ENCODE measurements at places on chromosomes 1 and 21. TPM values are rescaled to one million over a fixed set of nuclear protein-coding genes. Genes with fewer than 3 reads are reported as not detected.

The MMP23B gene
- total RNA-seq, result 3.2 TPM

The LYPD8 gene
- 0.57 TPM for total RNA-seq

The SPATA46 gene
- not detected for total RNA-seq

The UTS2 gene
- total RNA-seq, result not detected

The PTGER3 gene
- 23.9 TPM for total RNA-seq

The KCNJ15 gene
- total RNA-seq, result 1.2 TPM

The PRMT6 gene
- 13.6 TPM for total RNA-seq

The GPR37L1 gene
- 0.17 TPM for total RNA-seq

The GBP7 gene
- total RNA-seq, result not detected

The FCRL5 gene
- total RNA-seq, result not detected

The CD34 gene
- 70.2 TPM for total RNA-seq

The SYDE2 gene
- 119 TPM for total RNA-seq

The RIPK4 gene
- total RNA-seq, result 0.91 TPM

The TMEM82 gene
- not detected for total RNA-seq

The CTSK gene
- total RNA-seq, result 29.5 TPM

The CENPF gene
- 0.83 TPM for total RNA-seq

The UBE4B gene
- 66.4 TPM for total RNA-seq

The CRYBG2 gene
- 0.42 TPM for total RNA-seq

The ITGB2 gene
- 110 TPM for total RNA-seq

The SPRR3 gene
- 1.6 TPM for total RNA-seq

The UBASH3A gene
- 0.78 TPM for total RNA-seq

The ATG4C gene
- 5.0 TPM for total RNA-seq

The AUNIP gene
- total RNA-seq, result not detected

The BACE2 gene
- 60.6 TPM for total RNA-seq

The VHLL gene
- not detected for total RNA-seq

The KCNAB2 gene
- 12.6 TPM for total RNA-seq

The ANKRD65 gene
- 10.4 TPM for total RNA-seq

The RGS13 gene
- 2.5 TPM for total RNA-seq

The SPATA17 gene
- 0.50 TPM for total RNA-seq

The SPATA21 gene
- not detected for total RNA-seq

The MROH9 gene
- total RNA-seq, result not detected

The PTPN7 gene
- 2.5 TPM for total RNA-seq

The CRABP2 gene
- 6.4 TPM for total RNA-seq

The HOOK1 gene
- under 0.01 TPM for total RNA-seq

The VWA1 gene
- total RNA-seq, result 131 TPM

The GNAI3 gene
- total RNA-seq, result 5.9 TPM

The AMY1C gene
- not detected for total RNA-seq

The COPA gene
- 120 TPM for total RNA-seq

The SPATA45 gene
- total RNA-seq, result not detected

The CLEC20A gene
- not detected for total RNA-seq

The FABP3 gene
- 38.6 TPM for total RNA-seq

The CCDC190 gene
- total RNA-seq, result not detected

The G0S2 gene
- 28.5 TPM for total RNA-seq

The TSPEAR gene
- not detected for total RNA-seq

The TMEM200B gene
- 20.0 TPM for total RNA-seq

The DTL gene
- not detected for total RNA-seq

The S100A3 gene
- total RNA-seq, result not detected

The SETSIP gene
- total RNA-seq, result not detected

The SCYL3 gene
- 10.3 TPM for total RNA-seq

The LRRC3 gene
- 5.3 TPM for total RNA-seq

The AGMAT gene
- not detected for total RNA-seq
